ENCODE measurements at places on chromosomes 13 and 19.

DNA sequence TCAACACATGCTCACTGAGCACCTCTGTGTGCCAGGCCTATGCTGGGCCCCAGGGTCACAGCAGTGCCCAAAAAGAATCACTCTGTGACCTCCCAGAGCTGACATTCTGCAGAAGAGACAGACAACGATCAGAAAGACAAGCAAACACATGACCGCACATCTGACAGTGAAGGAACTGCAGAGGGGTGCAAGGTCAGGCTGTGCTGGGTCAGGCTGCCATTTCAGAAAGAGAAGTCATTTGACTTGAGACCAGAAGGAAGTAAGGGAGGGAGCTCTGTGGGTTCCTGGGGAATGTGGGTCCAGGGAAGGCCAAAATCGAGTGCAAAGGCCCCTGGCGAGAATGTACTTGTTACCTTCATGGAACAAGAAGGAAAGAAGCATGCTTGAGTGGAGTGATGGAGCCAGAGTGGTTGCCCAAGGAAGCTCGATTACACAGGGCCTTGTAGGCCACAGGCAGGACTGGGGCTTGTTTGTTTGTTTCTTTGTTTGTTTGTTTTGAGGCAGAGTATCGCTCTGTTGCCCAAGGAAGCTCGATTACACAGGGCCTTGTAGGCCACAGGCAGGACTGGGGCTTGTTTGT lies 11.4 kb upstream of the CD22 start:
- DNase-seq: no peak

- DNase-seq: no peak
Measured at GRCh38 chr19:16031872-16032200, 44.5 kb upstream of the TPM4 start.

- DNase-seq: no peak
Measured at GRCh38 chr19:55538132-55538531, 1.2 kb upstream of the SBK2 start.

GRCh38 chr19:6340493-6341201 lies 7.2 kb upstream of the ACER1 start:
- peak; percentile 64 for DNase-seq

DNA sequence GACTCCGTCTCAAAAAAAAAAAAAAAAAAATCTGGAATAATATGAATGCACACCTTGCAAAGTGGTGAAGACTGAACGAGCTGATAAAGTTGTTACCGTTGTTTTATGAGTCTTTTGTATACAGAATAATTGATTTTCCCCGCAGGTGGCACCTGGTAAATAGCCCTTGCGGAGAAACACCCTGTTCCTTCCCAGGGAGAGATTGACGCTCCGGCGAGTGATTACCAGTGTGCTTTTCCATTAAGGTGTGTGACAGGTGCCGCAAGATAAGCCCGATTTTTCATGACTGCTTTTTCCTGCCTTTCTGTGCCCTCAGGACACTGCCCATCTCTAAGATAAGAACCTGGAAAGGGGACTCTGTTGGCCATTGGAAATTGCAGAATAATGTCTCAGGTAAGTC lies 943 bp downstream of the ZNF302 start:
- DNase-seq: no peak

DNA sequence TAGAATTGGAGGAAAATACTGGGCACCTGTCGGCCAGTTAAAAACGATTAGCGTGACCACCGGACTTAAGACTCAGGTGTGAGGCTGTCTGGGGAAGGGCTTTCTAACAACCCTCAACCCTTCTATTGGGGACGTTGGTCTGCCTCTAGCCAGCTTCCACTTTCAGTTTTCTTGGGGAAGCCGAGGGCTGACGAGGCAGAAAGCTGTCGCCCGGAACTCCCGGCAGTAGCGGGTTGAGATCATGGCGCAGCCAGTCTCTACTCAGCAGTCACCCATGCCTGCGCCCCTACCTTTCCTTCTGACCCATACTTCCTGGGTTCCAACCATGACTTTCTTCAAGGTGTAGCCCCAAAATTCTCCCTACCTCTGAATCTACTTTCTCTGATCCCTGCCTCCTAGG lies 1424.1 kb downstream of the SLITRK1 start:
- no peak for DNase-seq

- DNase-seq: no peak
Measured at GRCh38 chr13:53513226-53513625, 484.6 kb downstream of the OLFM4 start.

GRCh38 chr13:32969516-32969941 lies 46.7 kb upstream of the KL start:
- DNase-seq: no peak

DNA sequence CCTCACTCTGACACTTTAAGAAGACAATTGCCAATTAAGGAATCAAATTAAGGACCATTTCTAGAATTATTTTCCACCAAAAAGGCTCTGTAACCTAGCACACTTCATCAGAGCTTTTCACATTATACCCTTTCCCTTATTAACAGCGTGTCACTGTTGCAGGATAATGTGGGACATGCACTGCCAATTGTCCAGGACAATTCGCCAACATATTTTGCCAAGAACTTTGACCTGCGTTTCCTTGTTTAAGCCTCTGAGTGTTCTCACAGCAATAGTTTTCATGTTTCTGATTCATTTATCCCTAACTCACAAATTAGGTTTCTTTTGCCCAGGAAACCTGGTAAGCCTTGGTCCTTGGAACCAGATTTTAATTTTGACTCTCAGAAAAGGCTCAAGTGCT lies 13.3 kb downstream of the COL4A1 start:
- DNase-seq: no peak
